ENCODE measurements at places on chromosomes 11 and 22.

DNA sequence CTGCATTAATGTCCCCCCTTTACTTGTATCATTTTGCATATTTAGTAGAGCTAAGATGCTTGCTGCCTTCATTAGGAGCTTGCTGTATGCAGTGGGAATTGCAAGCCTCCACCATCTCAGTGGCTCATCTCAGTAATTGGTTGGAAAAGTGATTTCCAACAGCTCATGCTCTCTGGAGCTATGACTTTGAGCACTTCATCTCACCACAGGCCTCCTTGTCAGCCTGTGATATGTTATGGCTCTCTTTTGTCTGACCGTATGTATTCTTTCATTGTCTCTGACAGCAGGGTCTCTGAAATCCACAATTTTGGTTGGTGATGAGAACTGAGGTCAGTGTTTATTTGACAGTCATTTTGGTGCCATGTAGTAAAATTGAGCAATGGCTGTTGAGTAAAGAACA is 345.1 kb downstream of the FAT3 start:
- no peak for DNase-seq

- DNase-seq = no peak
These were observed 26.4 kb downstream of the TXN2 start for GRCh38 chr22:36454916-36455570.

DNA sequence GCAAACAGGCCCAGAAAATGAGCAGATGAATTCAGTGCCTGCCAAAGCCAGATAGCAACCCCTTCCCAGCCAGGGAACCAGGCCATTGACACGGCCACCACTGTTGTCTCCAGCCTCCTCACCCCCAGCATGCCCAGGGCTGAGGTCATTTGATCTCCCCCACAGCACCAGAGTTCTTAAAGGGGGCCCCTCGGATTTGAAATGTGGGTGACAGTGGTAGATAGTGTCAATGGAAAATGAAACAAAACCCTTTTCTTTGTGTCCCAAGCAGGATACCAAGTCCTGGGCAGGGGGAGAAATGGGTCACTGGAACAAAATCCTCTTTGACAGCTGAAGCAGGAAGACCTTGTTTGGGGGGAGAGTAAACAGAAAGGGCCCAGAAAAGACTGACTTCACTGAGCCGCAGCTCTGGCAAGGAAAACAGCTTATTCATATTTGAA is 14.3 kb upstream of the ACCSL start:
- no peak for DNase-seq

GRCh38 chr11:96842731-96843130 is 452.9 kb downstream of the JRKL start:
- no peak for DNase-seq

- DNase-seq = no peak
These were observed 77.7 kb upstream of the RAB1B start for GRCh38 chr11:66190786-66191185.

- DNase-seq = no peak
These were observed 77.9 kb downstream of the PIWIL3 start for GRCh38 chr22:24696551-24697001.

GRCh38 chr11:40062616-40063015 is 1396.8 kb downstream of the LRRC4C start:
- DNase-seq = no peak

- no peak for DNase-seq
These were observed 143.6 kb upstream of the ANO5 start for GRCh38 chr11:22049276-22049675.

- no peak for DNase-seq
These were observed 24.4 kb downstream of the GPR83 start for GRCh38 chr11:94376841-94377240.

- DNase-seq = no peak
These were observed 26.2 kb upstream of the TPBGL start for GRCh38 chr11:75214411-75214821.

DNA sequence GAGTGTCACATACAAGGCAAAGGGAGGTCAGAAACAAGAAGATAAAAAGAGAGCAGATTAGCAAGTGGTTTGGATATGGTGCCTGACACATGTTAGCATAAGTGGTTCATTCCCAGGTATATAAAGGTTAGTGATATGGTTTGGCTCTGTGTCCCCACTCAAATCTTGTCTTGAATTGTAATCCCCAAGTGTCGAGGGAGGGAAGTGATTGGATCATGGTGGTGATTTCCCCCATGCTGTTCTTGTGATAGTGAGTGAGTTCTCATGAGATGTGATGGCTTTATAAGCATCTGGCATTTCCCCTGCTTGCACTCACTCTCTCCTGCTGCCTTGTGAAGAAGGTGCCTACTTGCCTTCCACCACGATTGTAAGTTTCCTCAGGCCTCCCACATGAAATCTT is 12.1 kb upstream of the DKK3 start:
- DNase-seq = no peak

- no peak for DNase-seq
These were observed 37.1 kb downstream of the APOL5 start for GRCh38 chr22:35754761-35755160.

GRCh38 chr11:17387254-17387653 is 1.2 kb downstream of the KCNJ11 start:
- no peak for DNase-seq

GRCh38 chr11:44398266-44399030 is 88.5 kb upstream of the ALX4 start:
- DNase-seq = no peak

GRCh38 chr11:11733246-11733747 is 108.5 kb upstream of the USP47 start:
- DNase-seq = no peak

DNA sequence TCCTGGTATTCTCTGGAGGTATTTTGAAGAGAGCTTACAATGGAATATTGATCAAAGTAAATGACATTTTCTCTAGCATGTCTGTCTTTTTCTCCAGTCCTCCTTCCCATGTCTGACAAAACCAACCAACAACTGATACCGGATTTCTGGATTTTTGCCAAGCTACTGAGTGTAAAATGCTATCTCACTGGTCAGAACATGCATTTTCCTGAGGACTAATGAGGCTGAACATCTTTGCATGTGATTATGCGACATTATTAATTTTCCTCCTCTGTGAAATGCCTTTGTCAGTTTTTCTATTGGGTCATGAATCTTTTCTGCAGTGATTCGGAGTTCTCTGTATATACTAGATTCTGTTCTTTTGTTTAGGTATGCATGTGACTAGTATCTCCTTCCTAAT is 51.4 kb downstream of the CDON start:
- DNase-seq = no peak

DNA sequence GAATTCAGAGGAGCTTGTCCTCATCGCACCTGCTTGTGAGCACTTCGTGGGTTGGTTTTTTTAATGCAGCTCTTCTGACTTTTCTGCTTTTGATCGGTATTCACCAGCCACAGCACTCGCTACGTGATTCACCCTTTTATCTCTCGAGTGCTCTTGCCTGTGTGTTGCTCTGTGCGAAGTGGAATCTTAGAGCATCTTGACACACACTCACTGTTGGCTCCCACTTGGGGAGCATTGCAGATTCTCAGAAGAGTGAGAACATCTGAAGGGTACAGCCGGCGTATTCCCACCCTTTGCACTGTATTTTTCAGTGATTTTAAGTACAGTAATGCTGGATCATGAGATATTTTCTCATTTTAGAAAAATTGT is 10.9 kb downstream of the TNNT3 start:
- DNase-seq = no peak

GRCh38 chr11:134905928-134906327 is 493.9 kb upstream of the B3GAT1 start:
- no peak for DNase-seq

DNA sequence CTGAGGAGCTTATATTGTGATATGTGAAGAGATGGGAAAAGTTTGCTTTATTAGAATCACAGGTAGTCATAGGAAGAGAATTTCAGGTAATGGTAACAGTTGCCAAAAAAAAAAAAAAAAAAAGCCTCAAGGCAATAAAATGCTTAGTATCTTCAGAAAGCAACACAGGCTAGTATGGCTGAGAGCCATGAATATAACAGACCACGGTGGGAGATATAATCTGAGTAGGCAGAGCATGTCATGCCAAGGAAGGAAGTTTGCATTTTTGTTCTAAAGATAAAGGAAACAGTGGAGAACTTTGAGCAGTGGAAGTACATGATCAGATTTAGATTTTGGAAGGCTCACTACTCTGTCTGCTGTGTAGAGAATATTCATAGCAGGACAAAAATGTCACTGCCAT is 211.4 kb downstream of the ETS1 start:
- no peak for DNase-seq

GRCh38 chr11:72535194-72535547 is 100.8 kb upstream of the CLPB start:
- no peak for DNase-seq

- DNase-seq = no peak
These were observed 25.1 kb downstream of the CD6 start for GRCh38 chr11:60996381-60997138.

GRCh38 chr11:93481696-93482095 is 61.5 kb downstream of the SMCO4 start:
- DNase-seq = no peak

GRCh38 chr11:118696673-118697226 is 17.3 kb upstream of the TREH start:
- no peak for DNase-seq

GRCh38 chr11:87092159-87092558 is 54.4 kb downstream of the TMEM135 start:
- no peak for DNase-seq

- no peak for DNase-seq
These were observed 35.2 kb upstream of the RDX start for GRCh38 chr11:110331626-110332025.

DNA sequence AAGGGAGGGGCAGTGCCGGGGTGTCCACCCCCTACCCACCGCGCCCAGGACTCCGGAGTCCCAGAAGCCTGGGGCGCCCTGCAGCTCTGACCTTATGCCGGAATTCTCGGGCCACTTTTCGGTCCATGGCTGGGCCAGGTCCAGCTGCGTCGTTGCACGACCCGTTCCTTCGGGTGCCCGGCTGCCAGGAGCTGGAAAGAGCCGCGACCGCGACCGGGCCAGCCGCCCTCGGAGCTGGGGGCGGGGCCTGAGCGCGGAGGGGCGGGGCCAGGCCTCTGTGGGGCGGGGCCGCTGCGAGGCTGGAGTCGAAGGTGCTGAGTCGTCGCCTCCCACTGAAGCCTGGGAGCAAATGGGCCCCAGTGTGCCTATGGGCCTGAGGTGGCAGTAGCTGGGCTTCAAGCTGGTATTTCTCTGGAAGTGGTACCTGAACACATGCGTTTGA is at the start of gene USH1C:
Gene USH1C, minus strand, starts transcription at position 236 of the 442 bp plus-strand sequence. Its CDS starts 109 bp downstream, at position 127.
- no peak for DNase-seq

DNA sequence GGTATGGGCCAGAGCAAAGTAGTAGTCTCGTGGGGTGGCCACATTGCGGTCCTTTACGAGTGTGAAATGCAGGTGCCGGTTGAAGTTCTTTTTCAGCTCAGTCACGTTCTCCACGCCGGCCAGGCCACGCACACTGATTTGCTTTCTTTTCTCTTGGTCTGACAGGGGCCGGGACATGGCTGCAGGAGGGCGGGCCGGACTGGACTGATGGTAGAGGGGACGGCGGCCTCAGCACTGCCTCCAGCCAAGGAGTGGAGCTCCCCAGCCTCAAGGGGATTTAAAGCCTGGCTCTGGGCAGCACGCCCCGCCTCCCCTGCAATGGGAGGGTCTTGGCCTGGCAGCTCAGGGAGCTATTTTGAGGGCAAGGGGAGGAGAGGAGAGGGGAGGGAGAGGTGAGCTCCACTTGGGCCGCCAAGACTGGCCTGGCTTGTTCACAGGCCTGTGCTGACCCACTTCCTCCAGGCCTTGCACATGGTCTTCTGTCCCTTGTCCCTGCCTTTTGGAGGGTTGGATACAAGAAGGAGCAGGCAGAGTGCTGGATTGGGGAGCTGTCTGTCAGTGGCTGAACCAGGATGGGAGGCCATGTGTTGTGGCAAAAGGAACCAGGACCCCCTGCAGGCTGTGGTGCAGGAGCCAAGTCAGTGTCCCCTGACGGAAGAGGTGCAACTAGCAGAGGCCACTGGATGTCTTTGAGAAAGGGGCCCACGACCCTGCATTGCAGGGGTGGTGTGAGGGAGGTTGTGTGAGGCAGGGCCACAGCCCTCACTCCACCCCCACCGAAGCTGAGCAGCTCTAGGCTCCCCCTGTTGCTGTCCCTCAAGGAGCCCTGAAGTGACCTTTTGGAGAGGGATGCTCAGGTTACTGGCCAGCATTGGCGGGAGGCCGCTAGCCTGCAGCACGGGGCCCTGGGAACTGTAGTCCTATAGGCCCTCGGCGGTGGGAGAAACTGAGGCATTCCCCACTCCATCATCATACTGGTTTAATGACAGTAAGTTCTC is at the start of gene PYGM:
Gene PYGM, minus strand, starts transcription at position 253 of the 998 bp plus-strand sequence. Its CDS starts 76 bp downstream, at position 177.
- no peak for DNase-seq

DNA sequence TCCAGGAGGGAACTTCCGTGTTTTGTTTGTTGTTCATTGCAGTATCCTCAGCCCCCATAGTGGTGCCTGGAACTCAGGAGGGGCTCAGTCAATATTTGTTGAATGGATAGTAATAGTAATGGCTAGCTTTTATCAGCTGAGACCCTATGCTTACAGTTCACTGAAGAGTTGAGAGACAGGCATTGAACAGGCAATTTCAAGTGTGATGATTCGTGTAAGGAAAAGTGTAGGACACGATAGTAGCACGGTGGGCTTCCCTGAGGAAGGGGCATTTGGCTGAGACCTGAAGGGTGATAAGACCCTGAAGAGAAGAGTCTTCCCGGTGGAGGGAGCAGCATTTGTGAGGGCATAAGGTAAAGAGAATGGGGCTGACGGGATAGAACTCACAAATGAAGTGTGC is 159.3 kb downstream of the COMMD9 start:
- no peak for DNase-seq

DNA sequence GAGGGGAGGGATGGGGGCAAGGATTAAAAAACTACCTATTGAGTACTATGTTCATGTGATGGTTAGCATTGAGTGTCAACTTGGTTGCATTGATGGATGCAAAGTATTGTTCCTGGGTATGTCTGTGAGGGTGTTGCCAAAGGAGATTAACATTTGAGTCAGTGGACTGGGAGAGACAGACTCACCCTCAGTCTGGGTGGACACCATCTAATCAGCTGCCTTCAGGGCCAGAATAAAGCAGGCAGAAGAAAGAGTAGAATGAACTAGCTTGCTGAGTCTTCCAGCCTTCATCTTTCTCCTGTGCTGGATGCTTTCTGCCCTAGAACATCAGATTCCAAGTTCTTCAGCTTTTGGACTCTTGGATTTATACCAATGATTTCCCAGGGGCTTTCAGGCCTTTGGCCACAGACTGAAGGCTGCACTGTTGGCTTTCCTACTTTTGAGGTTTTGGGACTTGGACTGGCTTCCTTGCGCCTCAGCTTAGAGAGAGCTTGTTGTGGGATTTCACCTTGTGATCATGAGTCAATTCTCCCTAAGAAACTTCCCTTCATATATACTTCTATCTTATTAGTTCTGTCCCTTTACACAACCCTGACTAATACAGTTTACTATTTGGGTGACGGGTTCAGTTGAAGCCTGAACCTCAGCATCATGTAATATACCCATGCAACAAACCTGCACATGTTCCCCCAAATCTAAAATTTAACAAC is 70.2 kb downstream of the MTNR1B start:
- no peak for DNase-seq

Data from NCI-H1694 (cell line).